Vein endothelial cell (primary cell): ENCODE measurements at places on chromosomes 2 and 18. TPM values are rescaled to one million over a fixed set of nuclear protein-coding genes. Genes with fewer than 3 reads are reported as not detected.

Gene RTP5
- total RNA-seq = not detected in 2 replicates

Gene SLC16A14
- under 0.01 and 0.10 TPM in 2 replicates for total RNA-seq

Gene KLHL29
- 7.2 and 8.2 TPM in 2 replicates for total RNA-seq

Gene GPC1
- 21.9 and 22.4 TPM in 2 replicates for total RNA-seq

Gene ALPP
- total RNA-seq = not detected in 2 replicates

Gene SCN3A
- not detected in 2 replicates for total RNA-seq

Gene LAMA1
- 0.19 and 0.33 TPM in 2 replicates for total RNA-seq

Gene CIB4
- total RNA-seq = not detected in 2 replicates

Gene RAD51AP2
- total RNA-seq = not detected in 2 replicates

Gene CNOT11
- 59.4 and 65.3 TPM in 2 replicates for total RNA-seq

Gene AMER3
- not detected in 2 replicates for total RNA-seq

Gene DSC3
- 0.10 and 0.33 TPM in 2 replicates for total RNA-seq

Gene CARF
- 4.9 and 6.2 TPM in 2 replicates for total RNA-seq

Gene APCDD1
- 0.33 TPM in 1 of 2 replicates, not detected in the other for total RNA-seq

Gene UNC80
- total RNA-seq = under 0.01 TPM in 1 of 2 replicates, not detected in the other

Gene ERBB4
- total RNA-seq = under 0.01 TPM in 2 replicates

Gene RGPD5
- total RNA-seq = 29.4 and 47.7 TPM in 2 replicates

Gene C1QL2
- total RNA-seq = not detected in 2 replicates

Gene DSC1
- not detected in 2 replicates for total RNA-seq

Gene RNU2-63P
- total RNA-seq = not detected in 2 replicates

Gene MBOAT2
- total RNA-seq = 5.6 and 8.3 TPM in 2 replicates

Gene ALPG
- total RNA-seq = not detected in 2 replicates

Gene CRYGD
- total RNA-seq = not detected in 2 replicates

Gene TRIM43
- total RNA-seq = not detected in 2 replicates
